ENCODE measurements at places on chromosomes 1 and 21.

DNA sequence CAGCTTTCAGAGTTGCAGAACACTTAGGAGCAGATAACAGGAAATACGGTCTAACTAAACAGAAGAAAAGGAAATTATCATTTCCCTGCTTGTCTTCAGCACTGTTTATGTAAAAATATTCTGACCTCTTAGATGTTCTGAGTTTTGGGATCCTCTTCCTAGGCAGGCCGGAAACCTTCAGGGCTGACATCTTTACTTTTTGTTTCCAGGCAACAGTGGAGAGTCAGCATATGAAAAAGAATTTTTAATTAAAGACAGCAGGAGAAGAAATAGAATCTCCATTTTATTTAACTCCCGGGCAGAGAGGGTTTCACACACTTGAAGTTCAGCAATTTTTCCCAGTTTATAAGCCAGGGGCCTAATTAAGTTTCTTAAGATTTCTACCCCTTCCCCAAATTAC, 5.1 kb upstream of the RIPPLY3 start:
- no peak for DNase-seq

GRCh38 chr1:3419415-3420204, 34.9 kb upstream of the ARHGEF16 start:
- no peak for DNase-seq

DNA sequence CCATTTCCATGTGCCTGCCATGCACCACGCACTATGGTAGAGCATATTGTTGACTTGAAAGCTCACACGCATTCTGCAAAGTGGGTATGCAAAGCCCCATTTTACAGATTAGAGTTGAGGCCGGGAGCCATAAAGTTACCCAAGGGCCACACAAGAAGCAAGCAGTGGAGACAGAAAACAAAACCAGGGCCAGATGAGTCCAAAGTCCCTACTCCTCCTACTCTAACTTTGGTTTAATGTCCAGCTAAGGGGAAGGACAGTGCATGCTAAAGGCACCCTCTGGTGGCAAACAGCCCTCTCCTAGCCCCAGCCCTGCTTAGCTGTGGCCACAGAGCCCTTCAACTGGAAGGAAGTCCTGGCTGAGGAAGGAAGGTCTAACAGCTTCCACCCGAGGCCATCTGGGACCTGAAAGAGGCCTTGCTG, 74.9 kb downstream of the SLC66A1 start:
- no peak for DNase-seq

- DNase-seq = no peak
These were observed 6.4 kb downstream of the OR2C3 start for GRCh38 chr1:247529771-247530355.

GRCh38 chr1:87678266-87678665, 349.6 kb downstream of the LMO4 start:
- DNase-seq = no peak

DNA sequence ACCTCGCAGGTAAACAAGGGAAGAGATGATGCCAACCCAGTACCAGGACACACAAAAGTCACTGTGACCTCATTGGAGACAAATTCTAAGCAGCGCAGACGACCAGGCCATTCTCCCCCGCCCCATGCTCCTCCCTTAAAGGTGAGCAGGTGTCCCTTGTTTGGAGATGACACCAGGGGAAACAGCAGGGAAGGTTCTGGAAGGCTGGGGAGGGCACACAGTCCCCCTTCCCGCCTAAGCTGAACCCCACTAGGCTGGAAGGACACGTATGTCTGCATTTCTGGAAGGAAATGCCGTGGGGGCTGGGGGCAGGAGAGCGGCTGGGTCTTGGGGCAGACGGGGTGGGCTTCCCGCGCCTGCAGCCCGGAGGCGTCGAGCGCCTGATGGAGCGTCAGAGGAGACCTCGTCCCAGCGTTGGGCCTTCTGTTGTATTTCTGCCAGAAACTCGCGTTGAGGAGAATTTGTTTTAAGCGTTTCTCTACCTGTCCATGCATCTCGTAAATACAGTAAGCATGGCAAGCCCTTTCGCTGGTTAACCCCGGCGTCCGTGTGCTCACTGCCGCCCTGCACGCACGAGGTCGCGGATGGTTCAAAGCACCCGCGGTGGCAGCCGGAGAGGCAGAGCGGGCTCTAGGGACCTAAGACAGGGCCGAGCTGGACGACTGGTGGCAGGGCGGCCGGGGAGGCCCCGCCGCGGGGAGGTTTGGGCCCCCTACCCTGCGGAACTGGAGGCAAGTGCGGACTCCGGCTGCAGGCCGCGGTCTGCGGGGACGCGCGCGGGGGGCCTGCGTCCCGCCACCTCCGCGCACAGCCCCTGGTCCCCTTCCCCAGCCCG, 1.2 kb upstream of the LHX4 start:
- no peak for DNase-seq
